ENCODE measurements at places on chromosomes 4 and X. TPM values are rescaled to one million over a fixed set of nuclear protein-coding genes. Genes with fewer than 3 reads are reported as not detected.

Gene FGFBP1
- total RNA-seq, result not detected

Gene SPACA5
- not detected for total RNA-seq

Gene GABRA4
- total RNA-seq, result 0.19 TPM

Gene SLC16A2
- total RNA-seq, result 9.2 TPM

Gene HSFX1
- total RNA-seq, result 3.5 TPM

Gene RAB33A
- 0.69 TPM for total RNA-seq

Gene LEF1
- total RNA-seq, result 5.8 TPM

Gene SLC4A4
- total RNA-seq, result 3.7 TPM

Gene DOK7
- 3.3 TPM for total RNA-seq

Gene DUSP21
- not detected for total RNA-seq

Gene NOX1
- not detected for total RNA-seq

Gene AWAT2
- total RNA-seq, result not detected

Gene EREG
- total RNA-seq, result 0.66 TPM

Gene RPL10
- total RNA-seq, result 2,525 TPM

Gene RNF212
- 1.3 TPM for total RNA-seq

Gene TSPAN7
- 71.1 TPM for total RNA-seq

All from aorta (tissue), 5 donors.